ENCODE measurements at places on chromosomes 7 and 10.

- DNase-seq, result no peak
Measured at GRCh38 chr7:43309706-43310022, 197.2 kb downstream of the HECW1 start.

- no peak for DNase-seq
Measured at GRCh38 chr10:11262494-11263345, 245.0 kb downstream of the CELF2 start.

DNA sequence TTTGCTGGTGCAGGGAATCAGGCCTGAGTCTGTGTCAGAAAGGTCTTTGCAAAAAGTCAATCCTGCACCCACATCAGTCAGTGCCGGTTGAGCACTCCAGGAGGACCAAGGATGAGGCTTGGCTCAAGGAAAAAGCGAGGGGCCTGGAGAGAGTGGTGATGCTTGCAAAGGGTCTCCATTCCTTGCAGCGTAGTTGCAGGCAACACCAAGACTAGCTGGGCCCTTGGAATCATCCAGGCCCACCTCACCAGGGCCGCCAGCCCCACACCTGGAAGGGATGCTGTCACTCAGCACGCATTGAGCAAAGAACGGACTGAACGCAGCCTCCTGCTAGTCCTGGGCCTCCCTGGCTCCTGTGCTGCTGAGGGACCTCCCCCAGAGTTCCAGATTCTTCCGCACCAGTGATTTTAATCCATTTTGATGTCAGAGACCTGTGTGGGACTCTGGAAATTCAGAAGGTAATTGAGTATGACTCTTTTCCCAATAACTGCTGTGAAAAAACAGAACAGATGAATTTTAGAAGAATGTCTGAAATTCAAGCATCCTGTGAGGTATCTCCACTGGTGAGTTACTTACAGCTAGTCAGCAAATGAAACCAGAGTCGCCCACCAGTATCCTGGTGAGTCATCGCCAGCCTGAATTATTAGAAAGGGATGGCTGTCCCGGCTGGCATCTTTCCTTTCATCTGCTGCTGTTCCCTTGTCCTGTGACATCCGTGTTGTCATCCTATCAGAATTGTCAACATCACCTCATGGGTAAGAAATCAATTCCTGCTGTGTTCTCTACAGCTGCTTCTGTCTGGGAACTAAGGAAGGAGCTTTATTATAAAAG lies 150.8 kb upstream of the NPS start:
- peak; percentile 24 for DNase-seq

- no peak for DNase-seq
Measured at GRCh38 chr7:80095545-80095944, 39.1 kb upstream of the GNAI1 start.

GRCh38 chr10:130065251-130065650 lies 45.4 kb downstream of the C10orf143 start:
- no peak for DNase-seq

DNA sequence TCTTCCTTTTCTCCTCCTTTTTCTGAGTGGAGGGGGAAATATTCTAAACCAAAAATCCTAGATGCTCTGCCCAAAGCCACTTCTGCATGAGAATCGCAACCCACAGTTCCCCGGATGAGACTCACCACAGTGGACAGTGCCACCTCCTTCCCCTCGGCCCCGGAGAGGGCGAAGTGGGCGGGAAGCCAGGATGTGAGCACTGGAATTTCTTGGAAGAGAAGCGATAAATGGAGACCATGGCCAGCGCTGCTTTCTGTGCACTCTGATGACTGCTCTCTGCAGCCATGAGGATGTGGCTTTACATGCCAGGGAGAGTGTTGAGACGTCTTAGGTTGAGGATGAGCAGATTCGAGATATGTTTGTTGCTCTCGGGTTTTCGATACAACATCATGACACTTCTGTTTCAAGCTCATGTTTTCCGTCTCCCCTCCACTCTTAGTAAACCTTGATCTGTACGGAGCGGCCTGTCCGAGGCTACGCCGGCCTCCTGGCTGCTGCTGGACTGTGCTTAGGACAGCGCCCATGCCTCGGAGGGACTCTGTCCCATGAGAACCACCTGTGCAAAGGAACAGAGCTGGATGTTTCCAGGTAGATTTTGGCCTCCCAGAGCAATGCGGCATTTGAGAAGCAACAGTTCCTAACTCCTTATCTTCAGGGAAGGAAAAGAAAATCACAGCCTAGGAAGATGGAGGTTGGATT lies 414.6 kb upstream of the FOXK1 start:
- DNase-seq, result no peak

GRCh38 chr7:114956702-114957101 lies 34.8 kb downstream of the MDFIC start:
- no peak for DNase-seq

DNA sequence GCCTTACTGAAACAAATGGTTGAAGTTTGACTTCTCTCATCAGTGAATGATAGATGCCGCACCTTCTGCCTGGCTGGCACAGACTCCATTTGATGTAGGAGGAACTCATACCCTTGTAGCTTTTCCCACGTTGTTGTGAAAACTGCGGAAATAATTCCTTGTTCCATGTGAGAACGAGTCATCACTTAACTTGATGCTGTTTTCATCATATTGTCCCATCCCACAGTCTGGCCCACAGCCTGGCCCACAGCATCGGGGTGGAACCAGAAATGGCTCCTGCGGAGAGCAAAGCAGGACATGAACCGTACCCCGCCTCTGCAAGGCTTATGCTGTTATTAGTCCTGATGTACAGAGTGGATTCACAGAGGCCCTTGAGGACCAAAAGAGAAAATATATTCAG lies 587.0 kb downstream of the SDK1 start:
- DNase-seq, result no peak

DNA sequence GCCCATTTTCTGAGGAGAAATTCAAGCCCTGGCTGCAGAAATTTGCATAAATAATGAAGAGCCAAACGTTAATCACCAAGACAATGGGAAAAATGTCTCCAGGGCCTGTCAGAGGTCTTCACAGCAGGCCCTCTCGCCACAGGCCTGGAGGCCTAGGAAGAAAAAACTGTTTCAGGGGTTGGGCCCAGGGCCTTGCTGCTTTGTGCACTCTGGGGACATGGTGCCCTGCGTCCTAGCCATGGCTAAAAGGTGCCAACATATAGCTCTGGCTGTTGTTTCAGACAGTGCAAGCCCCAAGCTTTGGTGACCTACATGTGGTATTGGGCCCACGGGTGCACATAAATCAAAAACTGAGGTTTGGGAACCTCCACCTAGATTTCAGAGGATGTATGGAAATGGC lies 8.0 kb downstream of the HPS1 start:
- no peak for DNase-seq

DNA sequence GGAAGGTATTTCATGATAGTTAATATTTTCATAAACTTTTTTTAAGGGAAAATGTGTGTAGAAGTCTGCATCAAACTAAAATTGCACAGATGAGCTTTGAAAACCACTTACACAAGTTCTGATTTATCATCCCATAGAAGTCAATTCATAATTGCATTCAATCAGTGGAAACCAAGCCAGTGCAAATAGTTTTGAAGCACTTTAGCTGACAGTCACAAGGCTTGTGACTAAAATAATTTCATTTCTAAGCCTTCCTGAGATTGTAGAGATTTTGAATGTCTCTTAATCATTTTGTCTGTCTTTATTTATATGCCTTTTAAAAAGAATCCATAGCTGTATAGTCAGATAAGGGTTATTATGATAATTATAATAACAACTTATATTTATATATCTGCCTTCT lies 41.4 kb downstream of the EXOC4 start:
- no peak for DNase-seq

- DNase-seq, result no peak
Measured at GRCh38 chr10:130300608-130301020, 164.4 kb downstream of the GLRX3 start.

DNA sequence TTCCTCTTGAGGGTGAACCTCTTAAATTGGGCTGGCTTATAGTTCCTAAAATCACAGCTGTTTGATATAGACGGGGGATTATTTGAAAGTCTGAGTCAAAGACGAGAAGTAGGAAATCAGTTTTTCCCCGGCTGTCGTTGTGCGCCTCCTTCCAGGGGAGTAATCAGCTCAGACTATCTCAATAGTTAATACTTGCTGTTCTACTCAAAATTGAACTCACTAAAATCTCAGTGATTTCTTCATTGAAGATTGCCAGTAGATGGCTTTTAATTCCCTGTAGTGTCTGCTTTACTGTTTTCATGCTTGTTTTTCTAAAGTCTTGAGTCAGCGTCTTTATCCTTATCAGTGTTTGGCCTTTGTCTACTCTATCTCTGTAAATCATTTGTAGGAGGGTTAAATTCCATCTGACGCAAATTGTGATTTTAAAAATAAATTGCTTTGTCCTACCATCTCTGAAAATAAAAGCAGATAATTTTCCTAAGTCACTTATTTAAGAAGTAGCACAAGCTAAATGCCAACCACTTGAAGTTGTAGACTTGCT lies 47.3 kb downstream of the CNNM2 start:
- no peak for DNase-seq

DNA sequence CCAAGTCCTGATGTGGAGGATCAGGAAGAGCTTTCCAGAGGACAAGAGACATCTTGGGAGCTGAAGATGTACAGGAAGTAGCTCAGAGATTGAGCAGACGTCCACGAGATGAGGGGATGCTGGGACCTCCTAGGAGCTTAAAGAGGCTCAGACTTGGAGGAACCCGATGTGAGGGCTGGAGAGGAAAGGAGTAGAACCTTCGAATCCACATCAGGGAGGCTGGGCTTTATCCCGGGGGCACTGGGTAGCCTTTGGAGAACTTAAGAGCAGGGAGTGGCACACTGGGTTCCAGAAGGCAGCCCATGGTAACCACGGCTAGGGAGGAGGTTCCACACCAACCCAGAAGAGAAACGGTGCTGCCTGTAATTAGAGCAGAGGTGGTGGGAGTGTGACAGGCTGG lies 10.8 kb downstream of the PRKCQ start:
- no peak for DNase-seq

DNA sequence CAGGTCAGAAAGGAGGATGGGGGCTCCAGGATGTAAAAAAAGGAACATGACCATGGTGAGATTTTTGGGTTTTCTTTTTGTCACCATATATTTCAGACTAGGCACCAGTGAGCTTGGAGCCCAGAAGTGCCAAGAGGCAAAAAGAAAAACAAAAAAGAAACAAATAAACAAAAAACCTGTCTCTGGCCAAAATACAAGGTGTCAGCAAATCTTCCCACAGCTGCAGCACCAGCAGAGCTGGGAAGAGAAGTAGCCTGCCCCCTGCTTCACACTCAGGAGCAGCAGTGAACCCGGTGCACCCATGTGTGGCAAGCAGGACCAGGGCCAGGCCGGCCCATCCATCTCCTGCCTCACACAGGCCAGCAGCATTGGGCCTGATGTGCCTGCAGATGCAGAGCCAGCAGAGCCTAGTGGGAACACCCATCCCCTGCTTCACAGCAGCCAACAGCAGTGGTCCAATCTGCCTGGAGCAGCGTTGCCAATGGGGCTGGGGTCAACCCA lies 34.7 kb upstream of the C10orf71 start:
- no peak for DNase-seq

DNA sequence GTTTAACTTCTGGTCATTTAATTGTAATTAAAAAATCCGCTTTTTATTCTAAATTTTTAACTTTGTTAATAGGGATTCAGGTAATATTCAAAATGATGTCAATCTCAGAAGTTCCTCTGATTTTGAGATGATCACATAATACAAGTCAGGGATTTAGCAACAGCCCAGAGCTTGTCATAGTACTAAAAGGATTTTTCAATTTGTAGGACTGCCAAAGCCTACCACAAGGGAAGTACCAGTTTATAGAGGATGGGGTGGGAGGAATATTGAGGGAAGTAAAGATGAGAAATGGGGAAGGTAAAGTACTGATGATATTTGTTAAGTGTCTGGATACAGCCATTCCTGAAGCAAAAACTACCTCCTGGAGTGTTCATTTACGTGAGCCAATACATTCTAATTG lies 278.2 kb upstream of the TEX47 start:
- DNase-seq, result no peak

- DNase-seq, result no peak
Measured at GRCh38 chr7:45188736-45189135, 31.1 kb downstream of the RAMP3 start.

- DNase-seq, result no peak
Measured at GRCh38 chr10:85665681-85666080, 700.9 kb downstream of the GRID1 start.

DNA sequence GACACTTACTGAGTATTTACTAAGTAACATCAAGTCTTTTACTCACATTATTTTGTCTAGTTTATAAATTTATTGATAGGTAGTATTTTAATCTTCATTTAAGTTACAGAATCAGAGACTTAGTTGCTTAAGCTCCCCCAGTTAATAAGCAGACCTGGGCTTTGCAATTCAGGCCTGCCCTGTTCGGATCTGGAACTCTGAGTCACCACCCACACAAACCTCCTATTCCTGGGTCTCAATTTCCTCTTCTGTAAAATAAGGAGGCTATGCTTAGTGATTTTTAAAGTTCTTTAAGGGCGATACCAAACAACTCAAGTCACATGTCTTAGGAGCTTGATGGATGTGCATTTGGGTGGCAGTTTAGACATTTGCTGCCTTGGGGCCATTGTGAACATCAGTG lies 3.5 kb upstream of the MGAM start:
- no peak for DNase-seq

DNA sequence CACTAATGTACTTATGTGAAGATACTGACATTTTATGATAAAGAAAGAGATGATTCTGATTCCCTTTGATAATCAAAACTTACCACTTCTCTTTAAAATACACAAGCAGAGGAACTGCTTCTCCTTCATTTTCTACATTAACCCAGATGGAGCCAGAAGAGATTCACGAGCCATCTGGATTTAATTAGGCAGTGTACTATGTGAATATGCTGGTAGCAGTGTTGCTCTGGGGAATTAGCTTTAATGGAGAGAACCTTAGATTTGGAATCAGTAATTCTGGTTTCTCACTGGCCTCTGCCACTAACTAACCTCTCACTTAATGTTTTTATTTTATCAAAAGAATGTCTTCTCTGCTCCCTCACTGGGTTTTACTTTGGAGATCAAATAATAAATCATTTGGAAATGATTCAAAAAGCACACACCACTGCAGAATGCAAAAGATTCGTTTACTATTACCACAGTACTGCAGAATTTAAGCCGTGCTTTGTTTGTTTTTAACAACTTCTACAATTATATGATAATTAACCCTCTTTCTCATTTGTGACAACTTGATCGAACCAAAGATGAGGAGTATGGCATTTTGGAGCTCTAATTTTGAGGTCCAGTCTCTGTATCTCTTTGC lies 77.5 kb upstream of the PHYHIPL start:
- DNase-seq, result no peak

DNA sequence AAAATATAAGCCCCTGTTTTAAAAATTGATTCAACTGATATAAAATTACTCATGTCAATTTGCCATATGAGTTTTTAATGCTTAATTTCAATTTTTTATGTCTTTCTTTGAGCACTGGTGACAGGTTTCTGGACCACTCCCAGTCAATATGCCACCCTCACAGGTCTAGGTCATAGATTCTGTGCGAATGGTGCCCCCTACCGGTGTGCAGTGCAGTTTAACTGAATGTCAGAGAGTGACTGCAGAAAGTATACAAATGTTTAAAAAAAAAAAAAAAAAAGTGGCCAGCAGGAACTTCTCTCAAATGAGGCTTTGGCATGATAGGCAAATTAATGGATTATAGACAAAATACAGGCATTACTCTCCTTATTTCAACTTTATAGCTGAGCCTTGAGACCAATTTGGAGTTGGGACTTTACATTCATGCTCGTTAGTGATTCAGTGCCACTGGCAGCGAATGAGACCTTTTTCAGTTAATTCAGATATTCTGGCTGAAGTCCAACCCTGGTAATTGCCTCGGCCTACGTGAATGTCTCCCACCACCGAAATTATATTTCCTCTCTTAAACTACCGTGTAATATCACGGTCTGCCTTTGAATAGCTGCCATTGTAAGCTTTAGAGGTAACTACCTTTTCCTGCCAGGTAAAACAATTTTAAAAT lies 427.6 kb downstream of the PHTF2 start:
- DNase-seq, result no peak

All from AG04449 (cell line).